Caki2 (cell line): ENCODE measurements at places on chromosomes 16 and 17.

GRCh38 chr16:67077871-67078270, 31.9 kb upstream of the PHAF1 start:
- DNase-seq = no peak

DNA sequence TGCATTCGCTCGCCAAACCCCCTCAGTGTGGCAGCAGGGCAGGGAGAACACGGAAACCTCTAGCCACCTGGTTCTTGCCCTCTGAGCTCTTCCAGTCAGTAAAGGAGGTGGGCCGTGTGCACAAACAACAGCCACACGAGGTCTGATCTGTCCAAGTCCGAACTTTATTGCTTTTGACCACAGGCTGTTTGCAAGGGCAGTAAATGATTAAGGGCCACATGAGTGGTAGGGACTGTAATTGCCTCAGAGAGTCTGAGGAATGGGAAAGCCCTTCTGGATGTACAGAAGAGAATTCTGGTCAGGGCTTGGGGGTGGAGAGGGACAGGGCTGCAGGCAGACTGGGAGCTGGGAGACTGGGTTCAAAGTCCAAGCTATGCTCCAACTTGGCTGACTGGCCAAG, 75.7 kb upstream of the LHX1 start:
- DNase-seq = peak; percentile 43

DNA sequence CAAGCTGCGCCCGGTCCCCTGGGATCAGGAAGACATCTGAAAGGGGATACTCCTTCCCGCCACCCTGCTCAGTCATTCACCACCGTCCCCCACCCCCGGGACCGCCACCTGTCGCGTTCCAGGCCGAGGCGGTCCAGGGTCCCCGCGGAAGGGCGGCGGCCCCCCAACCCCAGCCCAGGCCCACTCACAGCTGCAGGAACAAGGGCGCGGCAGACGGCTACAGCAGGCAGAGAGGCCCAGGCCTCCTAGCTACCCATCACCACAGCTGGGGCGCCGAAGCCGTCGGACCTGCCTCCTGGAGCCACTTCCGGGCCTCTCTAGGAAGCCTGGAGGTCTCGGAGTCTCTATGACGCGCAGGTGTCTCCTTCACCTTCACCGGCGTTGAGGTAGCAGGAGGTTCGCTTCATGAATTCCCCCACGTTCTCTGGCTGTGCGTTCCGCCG, at the start of gene SDR42E1:
TSS of gene SDR42E1 (minus strand) at position 272 of the 443 bp plus-strand sequence. CDS start 10,612 bp downstream, outside the sequence.
- no peak for DNase-seq

DNA sequence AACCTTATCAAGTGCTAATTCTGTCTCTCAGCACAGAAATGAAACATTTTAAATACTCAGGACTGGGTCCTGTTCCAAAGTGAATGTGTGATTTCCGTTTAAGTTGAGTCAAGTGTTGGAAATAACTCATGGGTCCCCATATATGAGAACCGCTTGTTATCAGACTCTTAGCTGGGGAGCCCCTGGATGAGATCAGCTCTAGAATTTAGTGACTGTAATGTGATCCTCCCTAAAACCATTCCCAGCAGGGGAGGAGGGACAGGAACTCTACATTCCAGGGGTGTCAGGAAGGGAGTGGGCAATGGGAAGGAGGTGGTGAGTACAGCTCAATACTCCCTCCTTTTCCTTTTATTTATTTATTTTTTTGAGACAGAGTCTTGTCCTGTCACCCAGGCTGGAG, 37.5 kb downstream of the OTOA start:
- DNase-seq = no peak

DNA sequence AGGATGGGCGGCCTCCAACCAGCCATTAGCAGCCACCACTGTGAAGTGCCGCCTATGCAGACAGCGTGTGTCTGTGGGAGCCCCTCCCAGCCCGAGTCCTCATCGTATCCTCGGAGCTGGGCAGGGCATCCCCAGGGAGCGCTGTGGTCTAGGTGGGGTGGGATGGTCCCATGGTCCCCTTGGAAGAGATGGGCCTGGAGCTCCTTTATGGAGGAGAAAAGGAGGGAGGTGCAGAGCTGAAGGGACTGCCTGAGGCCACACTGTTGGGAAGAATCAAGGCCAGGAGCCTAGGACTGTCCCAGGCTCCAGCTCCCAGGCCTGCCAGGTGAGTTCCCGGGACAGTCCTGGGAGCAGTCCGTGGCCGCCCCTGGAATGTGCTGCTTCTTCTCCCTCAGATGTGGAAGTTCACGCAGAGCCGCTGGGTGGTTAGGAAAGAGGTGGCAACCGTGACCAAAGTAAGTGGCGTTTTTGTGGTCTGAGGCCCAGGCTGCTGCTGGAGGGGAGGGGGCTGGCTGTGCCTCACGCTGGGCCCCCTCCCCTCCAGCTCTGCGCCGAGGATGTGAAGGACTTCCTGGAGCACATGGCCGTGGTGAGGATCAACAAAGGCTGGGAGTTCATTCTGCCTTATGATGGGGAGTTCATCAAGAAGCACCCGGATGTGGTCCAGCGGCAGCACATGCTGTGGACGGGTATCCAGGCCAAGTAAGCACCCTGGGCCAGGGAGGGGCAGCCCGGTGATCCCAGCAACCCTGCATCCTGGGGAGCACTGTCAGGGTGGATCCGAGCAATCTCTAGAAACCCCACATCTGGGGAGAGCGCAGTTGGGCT, 27.0 kb downstream of the POLR3E start:
- DNase-seq = no peak

- DNase-seq = no peak
Measured at GRCh38 chr16:9412031-9412914, 320.8 kb downstream of the HAPSTR1 start.

- DNase-seq = no peak
Measured at GRCh38 chr17:10773391-10773790, 30.5 kb downstream of the TMEM238L start.

- DNase-seq = peak; percentile 54
Measured at GRCh38 chr17:44830359-44831288, 537 bp upstream of the GJC1 start.

- no peak for DNase-seq
Measured at GRCh38 chr17:56985371-56986162, 7.6 kb downstream of the SCPEP1 start.

- no peak for DNase-seq
Measured at GRCh38 chr16:22763437-22764080, 50.4 kb upstream of the HS3ST2 start.

GRCh38 chr16:85281181-85281580, 168.9 kb upstream of the CIBAR2 start:
- DNase-seq = no peak

- no peak for DNase-seq
Measured at GRCh38 chr16:90047714-90048346, 28.6 kb upstream of the DBNDD1 start.

DNA sequence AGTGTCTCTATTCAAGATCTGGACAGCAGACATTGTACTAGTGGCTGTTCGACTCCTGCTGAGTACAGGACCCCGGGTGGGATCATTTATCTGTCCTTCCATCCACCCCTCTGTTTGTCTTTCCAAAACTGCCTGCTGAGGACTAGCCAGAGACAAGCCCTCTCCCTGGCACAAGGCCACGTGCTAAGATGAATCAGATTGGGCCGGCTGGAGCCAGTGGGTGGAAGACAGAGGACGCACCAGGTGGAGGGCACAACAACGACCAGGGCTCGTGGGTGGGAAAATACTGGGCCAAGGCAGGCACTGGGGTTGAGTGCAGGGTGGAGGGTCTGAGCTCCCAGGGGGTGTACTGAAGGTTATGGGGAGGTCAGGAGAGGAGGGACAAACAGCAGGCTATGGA, 1.4 kb upstream of the CA7 start:
- DNase-seq = no peak

GRCh38 chr16:77647726-77648125, 74.6 kb upstream of the NUDT7 start:
- DNase-seq = no peak

DNA sequence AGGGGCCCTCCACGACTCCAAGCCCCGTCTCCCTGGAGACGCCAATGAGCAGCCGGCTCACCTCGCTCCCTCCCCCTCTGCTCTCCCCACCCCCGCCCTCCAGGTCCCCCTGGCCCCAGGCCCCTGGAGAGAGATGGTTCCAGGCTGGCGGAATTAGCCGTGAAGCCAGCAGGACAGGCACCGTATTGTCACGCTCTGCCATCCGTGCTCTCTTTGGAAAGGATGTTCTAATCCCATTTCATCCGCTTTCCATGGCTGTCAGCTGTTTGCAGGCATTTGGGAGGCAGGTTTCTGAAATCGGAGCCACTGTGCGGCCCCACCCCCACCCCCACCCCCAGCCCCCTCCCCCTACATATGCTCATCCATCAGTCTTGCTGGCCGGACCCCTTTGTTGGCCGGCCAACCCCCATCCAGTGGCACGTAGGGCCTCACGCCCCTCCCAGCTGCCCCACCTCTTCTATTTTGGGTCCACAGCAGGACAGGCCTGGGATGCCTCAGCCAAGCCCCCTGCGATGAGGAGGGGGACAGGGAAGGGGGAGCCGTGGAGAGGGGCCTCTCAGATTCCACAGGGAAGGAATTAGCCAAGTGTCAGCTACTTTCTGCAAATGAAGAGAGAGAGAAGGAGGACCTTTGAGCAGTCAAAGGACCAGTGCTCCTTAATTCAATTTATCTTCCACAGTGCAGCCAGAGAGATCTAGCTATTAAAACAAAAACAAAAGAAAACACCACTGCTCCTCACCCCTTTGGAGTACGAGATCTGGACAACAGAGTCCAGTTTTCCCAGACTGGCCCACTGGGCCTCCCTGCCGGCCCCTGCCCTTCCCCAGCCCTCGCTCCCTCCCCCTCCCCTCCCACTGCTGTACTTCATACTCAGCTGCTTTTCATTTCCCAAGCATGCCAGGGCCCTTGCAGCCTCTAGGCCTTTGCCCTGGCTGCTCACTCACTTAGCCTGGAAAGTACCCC, 30.7 kb downstream of the SDK2 start:
- no peak for DNase-seq

DNA sequence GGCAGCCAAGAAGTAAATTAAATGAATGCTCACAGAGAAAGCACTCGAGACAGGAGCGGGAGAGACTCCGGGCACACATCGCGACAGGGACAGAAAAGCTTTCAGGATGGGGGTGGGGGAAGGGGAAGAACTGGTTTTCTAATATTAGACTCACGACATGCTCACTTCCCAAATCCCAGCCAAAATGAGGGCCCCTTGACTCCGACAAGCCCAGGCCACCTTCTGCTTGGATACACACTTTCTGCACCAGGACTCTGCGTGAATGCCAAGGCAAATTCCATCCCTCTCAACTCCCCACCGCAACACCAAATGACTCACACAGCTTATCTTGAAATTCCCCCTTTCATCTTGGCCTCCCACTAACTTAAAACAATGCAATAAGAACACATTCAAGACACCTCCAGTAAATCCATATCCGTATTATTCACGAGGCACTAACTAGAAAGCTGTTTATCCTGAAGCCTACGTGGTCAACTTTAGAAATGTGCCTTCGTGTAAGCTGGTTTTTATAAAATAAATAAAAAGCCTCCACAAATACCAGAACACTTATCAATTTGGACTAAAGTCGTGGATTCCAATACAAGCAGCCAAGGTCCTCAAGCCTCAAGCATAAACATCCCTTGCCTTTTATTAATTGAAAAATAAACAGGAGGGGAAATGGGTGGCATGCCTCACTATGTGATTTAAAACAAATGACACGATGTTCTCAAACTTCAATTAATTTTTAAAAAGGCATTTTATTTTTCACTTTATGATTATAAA, 46.1 kb downstream of the NXN start:
- DNase-seq = peak; percentile 92

- no peak for DNase-seq
Measured at GRCh38 chr17:49894761-49895160, 46.9 kb upstream of the TAC4 start.

DNA sequence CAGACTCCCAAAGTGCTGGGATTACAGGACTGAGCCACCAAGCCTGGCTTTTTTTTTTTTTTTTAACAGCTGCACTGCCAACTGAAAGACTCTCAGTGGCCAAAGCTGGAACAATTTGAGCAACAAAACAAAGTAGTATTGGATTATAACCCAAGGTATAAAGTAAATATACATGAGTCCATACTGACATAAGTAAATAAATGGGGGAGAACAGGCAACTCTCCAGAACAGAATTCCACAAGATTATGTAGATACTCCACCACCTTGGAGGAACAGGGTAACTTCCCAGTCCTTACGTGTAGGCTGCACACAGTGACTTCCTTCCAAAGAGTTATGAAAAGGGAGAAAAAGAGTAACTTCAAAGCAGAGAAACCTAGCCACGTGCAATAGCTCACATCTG, 15.7 kb downstream of the CMC2 start:
- no peak for DNase-seq

DNA sequence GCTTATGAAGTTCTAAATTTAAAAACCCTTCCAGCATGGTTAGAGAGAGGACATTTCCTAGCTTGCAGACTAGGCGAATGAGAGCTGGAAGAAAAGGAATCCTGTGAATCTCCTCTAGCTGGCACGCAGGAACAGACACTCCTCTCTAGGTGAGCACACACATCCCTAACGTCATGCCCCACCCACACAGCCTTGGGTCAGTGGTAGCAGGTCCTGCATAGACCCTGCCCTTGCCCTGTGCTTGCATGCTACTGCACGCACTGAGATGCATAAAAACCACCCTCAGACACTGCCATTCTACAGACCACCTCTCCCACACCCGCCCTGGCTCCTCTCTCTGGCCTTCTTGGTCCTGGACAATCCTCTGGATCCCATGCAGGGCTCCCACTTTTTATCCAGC, 23.5 kb downstream of the CES1 start:
- DNase-seq = no peak

- no peak for DNase-seq
Measured at GRCh38 chr16:78195797-78196196, 96.3 kb downstream of the WWOX start.

GRCh38 chr17:71331754-71332325, 789.0 kb upstream of the SOX9 start:
- no peak for DNase-seq

GRCh38 chr17:63760771-63761539, 12.4 kb downstream of the CCDC47 start:
- DNase-seq = no peak

- peak; percentile 95 for DNase-seq
Measured at GRCh38 chr16:19113577-19114358, at the start of gene ITPRIPL2. TSS of gene ITPRIPL2 (plus strand) at chr16:19113964. CDS start at chr16:19114462, 498 bp downstream.

DNA sequence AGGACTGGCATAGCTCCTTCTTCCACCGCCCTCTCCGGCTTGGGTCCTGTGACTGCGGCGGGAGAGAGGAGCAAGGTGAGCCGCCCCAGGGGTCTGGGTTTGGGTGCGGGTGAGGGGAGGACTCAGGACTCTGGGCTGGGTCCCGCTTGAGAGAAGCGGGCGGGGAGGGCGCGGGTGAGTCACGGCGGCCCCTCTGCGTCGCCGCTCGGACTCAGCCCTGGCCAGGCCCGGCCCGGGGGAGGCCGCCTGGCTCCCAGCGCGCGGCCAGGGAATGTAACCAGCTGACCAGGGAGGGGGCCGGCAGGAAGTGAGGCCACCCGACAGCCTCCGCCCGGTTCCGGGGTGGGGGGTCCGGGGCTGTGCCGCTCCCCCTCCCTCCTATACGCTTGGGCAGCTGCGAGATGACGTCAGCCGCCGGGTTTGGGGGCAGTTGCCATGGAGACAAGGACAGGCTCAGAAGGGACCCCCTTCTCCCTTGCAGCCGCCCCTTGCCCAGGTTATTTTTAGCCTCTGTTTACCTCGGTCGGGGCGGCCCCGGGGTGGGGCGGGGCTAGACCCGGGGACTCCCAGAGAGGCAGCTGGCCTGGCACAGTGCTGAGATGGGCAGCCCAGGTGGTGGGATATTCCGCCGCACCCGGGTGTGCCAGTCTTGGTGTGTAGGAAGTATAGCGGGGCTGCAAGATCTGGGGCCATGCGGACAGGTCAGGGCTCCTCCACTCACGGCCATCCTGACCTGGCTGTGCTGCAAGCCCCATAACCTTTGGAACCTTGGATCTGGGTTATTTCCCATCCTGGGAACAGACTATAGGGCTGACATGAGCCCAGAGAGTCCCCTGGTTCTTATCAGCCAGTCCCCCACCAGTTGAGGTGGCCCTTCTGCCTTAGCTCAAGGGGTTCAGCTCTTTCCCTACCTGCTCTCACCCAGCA, 1.6 kb downstream of the RIPOR1 start:
- peak; percentile 69 for DNase-seq
